HepG2 (cell line): ENCODE measurements at places on chromosomes 3 and 15. TPM values are rescaled to one million over a fixed set of nuclear protein-coding genes. Genes with fewer than 3 reads are reported as not detected.

DNA sequence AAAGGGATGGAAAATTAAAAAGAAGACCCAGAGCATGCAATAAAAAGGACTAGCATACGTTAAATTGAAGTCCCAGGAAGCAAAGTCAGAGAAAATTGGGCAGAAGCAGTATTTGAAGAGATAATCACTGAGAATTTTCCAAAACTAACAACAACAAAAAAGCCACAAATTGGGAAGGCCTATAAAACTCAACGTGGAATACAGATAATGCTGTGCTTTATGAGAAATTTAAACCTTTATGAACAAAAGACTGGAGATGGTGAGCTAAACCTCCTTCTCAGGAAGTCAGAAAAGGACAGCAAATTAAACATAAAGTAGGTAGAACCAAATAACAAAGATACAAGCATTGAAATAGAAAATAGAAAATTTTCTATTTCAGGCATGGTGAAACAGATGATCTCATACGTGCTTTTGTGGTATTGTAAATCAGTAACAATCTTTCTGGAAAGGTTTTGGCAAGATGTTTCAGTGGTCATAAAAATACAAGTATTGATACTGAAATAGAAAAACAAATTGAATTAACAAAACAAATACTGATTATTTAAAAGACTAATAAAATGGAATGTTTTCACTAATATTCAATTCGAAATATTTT lies 55.6 kb downstream of the LYSMD4 start:
- H3K27ac ChIP-seq, result no peak overlapping the region
- no peaks in the 10 kb centered on the region for H3K4me1 ChIP-seq
- no peaks in the 10 kb centered on the region for H3K27me3 ChIP-seq
- no peak for DNase-seq
- no peak overlapping the region for H3K4me3 ChIP-seq

DNA sequence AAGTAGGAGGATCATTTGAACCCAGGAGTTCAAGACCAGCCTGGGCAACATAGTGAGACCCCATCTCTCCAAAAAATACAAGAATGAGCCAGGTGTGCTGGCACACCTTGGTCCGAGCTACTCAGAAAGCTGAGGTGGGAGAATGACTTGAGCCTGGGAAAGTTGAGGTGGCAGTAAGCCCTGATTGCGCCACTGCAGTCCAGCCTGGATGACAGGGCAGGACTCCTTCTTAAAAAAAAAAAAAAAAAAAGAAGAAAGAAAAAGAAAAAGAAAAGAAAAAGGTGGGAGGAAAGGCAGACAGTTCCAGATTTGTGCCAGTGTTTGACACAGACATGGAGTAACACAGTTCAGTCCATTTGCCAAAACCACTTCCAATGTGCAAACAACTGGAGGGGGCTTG lies 75.7 kb downstream of the ATP10A start:
- DNase-seq, result no peak
- H3K27me3 ChIP-seq, result no peaks in the 10 kb centered on the region
- H3K36me3 ChIP-seq, result no peaks in the 10 kb centered on the region
- no peak overlapping the region for H3K27ac ChIP-seq
- H3K4me1 ChIP-seq, result peaks cover 21% of the 10 kb centered on the region

PRR20G gene
- not detected in 2 replicates for polyA plus RNA-seq

- peaks cover 69% of the 10 kb centered on the region; the same call in 2 of the 3 replicates for H3K36me3 ChIP-seq
- H3K27ac ChIP-seq, result no peak overlapping the region
- H3K27me3 ChIP-seq, result no peaks in the 10 kb centered on the region
- no peak for DNase-seq
- H3K4me1 ChIP-seq, result 0 out of 2 replicates have a peak, but pooled peaks cover 6% of the 10 kb centered on the region
- H3K4me3 ChIP-seq, result no peak overlapping the region
Observed at GRCh38 chr3:37054370-37054769, 61.1 kb downstream of the MLH1 start.

- DNase-seq, result no peak
- H3K4me3 ChIP-seq, result no peak overlapping the region
- no peaks in the 10 kb centered on the region for H3K36me3 ChIP-seq
- no peaks in the 10 kb centered on the region for H3K4me1 ChIP-seq
Observed at GRCh38 chr15:98437752-98438151, 210.6 kb upstream of the IGF1R start.
